ENCODE measurements at places on chromosomes 6 and 20.

- no peak for DNase-seq
These were observed 21.1 kb downstream of the THBS2 start for GRCh38 chr6:169232507-169232931.

DNA sequence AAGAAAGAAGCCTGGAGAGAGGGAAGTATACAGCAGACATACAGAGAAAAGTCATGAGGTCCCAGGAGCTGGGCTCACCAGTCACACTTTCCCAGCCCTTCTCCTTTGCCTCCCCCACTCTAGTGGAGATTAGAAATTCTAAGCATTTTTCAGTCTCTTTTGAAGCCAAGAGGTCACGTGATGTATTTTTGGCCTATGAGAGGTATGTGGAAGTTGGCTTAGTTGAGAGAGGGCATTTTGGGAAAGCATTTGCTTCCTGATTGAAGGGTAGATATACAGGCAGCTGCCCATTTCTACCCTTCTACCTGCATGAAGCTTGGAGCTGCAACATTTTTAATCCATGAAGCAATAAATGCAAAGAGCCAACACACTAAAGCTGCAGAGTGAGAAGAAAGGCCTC lies 106.0 kb upstream of the TNFAIP3 start:
- no peak for DNase-seq

DNA sequence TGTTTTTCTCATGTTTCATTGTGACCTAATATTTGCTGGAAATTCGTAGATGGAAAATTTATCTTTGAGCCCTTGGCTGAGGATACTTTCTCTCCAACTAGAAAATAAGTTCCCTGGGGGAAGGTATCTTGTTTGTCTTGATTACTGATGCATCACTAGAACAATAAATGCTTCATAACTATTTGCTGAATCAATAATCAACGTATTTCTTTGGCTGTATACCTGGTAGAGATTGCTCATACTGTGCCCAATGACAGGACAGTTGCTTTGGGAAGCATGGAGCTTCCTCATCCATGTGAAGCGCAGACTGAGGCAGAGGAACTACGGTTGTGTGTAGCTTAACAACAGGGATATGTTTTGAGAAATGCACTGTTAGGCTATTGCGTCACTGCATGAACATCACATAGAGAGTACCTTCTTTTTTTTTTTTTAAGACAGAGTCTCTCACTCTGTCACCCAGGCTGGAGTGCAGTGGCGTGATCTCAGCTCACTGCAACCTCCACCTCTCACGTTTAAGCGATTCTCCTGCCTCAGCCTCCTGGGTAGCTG lies 34.2 kb upstream of the RPN2 start:
- no peak for DNase-seq

DNA sequence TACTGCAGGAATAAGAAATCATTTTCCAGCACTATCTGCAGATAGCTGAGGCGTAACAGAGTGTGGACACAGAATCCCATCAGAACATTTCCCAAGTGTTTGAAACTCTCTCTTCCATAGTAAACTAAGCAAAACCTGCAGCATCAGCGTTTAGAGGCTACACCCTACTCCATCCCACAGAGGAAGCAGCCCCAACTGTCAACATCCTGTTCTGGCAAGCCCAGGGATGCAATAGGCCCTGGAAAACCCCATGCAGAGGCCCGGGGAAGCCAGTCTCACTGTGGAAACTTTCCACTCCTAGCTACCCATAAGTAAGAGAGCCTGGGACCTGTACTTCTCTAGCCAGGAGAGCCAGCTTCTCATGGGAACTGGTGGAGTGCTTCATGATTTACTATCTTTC lies 129.4 kb downstream of the LY86 start:
- no peak for DNase-seq

DNA sequence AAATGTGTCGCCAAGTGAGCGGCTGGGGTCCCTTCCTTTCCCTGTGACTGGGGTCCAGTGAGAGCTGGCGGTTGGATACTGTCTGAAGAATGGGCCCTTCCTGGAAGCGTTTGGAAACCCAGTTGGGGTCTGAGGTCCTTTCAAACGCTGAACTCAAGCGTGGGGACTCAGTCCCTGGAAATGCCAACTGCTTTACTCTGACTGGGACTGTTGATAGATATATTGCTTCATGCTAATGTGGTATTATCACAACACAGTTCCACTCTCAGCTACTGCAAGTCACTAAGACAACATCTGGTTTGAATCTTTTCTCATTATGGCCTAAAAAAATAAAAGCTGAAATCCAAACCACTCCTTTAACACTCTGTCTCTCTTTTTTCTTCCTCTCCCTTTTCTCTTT lies 23.7 kb upstream of the PSMF1 start:
- DNase-seq = no peak

DNA sequence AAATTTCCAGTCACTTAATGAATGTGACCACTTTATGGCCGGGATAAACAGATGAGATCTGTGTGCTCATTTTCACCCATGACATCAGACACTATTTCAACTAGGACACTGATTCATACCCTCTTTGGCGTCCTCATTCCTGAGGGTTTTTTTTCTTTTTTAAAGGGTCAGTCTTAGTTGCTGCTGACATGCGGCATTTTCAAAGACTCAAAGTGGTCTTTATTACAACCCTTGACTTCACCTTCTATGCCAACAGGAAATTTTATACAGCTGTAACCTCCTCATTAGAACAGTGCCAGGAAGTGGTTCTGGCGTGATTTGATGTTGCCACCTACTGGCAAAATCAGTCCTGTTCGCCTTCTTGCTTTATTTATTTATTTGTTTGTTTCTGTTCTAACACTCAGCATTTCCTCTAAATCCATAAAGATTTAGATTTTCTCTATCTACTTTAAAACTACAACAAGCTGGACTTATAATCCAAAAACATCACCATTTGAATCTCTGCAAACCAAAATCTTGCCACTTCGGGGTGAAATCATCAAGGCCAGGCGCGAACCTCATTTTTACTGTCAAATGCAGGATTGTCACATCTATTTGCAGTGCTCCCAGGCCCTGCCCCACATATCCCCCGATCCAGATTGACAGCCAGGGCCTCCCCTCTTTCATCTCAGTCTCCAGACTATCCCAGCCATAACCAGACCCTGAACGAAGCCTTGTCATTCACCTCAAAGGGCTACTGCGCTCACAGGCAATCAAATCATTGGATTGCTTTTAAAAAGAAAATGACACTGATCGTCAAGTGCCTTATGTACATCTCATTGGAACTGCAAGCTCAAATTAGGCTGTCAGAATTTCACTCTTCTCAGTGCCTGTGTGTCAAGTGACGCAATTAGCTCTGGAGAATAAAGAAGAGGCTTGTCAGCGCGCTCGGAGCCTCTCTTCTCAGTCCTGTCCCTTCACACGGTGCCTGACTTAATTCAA lies 77.5 kb downstream of the C6orf118 start:
- peak; percentile 4 for DNase-seq

DNA sequence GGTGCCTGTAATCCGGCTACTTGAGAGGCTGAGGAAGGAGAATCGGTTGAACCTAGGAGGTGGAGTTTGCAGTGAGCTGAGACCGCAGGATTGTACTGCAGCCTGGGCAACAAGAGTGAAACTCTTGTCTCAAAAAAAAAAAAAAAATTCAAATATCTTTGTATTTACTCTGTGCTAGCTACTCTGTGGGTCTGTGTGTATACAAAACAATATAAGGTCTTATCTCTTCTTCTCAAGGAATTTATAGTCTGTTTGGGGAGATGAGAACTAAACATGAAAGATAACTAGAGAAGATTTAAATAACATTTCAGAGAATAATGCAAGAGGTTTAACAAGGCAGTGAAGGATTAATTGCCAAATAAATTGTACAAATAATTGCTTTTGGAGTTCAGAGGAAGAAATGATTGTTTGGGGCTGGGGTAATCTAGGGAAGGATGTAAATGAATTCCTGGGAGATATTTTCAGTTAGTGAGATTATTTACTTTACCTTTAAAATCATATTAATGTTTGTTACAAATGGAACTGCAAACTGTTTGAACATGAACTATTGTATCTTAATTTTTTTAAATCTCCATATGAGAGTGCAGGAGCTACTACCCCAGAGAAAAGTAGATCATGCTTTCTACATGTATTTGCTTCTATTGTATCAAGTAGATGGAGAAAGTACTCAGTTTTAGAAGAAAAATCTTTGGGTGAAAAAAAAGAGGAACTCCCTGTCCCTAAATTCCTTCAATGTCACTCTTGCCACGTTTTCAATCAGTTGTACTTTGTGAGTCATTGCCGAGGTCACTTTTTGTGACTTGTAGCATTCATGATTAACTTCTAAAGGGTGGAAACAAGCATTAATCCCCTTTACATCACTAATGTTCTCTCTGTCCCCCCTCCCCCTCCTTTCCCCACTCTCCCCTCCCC lies 39.0 kb downstream of the NCOA3 start:
- DNase-seq = no peak

DNA sequence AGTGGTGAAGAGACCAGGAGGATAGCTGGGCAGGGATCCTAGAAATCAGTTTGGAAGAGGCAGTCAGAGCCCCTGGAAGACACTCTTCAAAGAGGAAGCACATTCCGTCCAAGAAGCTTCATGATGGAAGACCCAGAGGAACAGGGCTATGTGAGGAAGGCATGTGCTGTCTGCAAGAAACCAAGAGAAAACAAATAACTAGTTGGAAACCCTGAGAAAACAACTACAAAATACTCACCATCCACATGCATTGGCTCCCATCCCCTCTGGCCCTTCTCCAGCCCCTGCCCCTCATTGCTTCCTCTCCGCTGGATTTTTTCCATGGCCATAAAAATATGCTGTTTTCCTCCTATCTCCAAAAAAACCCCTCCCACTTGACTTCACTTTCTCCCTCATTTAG lies 40.9 kb upstream of the SMOC2 start:
- DNase-seq = no peak

GRCh38 chr20:34989670-34990069 lies 34.0 kb downstream of the MYH7B start:
- DNase-seq = no peak

DNA sequence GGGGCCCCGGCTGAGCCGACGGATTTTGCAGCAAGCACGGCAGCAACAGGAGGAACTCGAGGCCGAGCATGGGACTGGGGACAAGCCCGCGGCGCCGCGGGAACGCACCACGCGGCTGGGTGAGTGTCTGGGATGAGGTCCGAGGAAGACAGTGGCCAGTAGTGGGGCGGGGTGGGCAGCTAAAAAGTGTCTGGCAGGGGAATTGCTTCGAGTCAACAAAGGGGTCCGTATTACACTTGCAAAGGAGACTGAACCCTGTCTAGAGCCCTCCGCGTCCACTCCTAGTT lies 356 bp downstream of the BYSL start:
- DNase-seq = no peak

GRCh38 chr6:75275067-75275466 lies 9.5 kb downstream of the TMEM30A start:
- no peak for DNase-seq

Data from NCI-H2081 treated with DMSO at 0.1 percent for 48 hours (cell line).